ENCODE measurements at places on chromosomes 13 and 19.

DNA sequence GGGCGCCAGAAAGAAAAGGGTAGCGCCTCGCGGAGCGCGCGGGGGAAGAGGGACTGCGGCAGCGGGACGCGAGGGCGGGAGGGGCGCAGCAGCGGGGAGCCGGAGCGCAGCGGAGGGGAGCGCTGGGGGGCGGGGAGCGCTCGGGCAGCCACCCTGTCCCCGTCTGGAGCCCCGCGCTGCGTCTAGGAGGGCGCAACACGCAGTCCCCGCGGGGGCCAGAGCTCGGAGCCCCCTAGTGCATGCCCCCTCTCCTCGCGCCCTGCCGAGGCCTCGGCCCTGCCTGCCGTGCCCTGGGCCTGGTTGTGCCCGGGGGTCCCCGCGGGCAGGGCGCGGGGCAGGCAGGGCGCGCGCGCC, 37.9 kb downstream of the SOX1 start:
- no peak for DNase-seq

- no peak for DNase-seq
These were observed 36.7 kb downstream of the FAM124A start for GRCh38 chr13:51258612-51259548.

GRCh38 chr19:42693760-42694350, 46.4 kb downstream of the PSG3 start:
- DNase-seq: peak; percentile 57

GRCh38 chr19:2888731-2889224, 11.9 kb upstream of the ZNF57 start:
- DNase-seq: no peak

DNA sequence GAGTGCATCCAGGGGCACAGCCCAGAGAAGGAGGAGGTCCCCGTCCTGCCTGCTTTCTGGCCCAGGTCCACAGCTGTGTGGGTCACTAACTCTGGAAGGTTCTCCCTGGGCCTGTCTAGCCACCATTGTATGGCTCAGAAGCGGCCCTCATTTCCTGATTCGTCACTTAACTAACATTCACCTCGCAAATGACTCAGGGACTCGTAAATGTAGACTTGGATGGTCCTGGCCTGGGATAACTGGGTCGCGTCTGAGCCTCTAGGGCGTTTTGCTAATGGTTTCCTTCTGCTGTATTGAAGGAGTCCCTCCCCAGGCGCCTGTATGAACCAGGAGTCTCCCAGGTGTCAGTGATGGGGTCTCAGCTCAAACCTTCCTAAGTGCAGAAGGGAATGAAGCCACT, 162.8 kb downstream of the ZNF536 start:
- DNase-seq: no peak

DNA sequence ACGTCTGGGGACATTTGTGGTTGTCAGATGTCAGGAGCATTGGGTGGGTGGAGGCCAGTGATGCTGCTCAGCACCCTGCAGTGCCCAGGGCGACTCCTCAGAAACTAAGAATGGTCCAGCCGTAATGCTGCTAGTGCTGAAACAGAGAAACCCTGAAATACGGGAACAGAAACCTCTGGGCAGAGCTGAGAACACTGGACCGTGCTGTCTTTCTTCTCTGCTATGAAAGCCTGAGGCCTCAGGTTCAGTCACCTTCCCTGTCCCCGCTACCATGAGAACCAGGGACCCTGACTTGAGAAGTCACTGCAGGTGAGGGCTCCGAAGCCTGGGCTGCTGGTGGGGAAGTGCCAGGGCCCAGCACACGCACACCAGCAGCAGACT, 13.4 kb downstream of the CAPS start:
- DNase-seq: peak; percentile 81

DNA sequence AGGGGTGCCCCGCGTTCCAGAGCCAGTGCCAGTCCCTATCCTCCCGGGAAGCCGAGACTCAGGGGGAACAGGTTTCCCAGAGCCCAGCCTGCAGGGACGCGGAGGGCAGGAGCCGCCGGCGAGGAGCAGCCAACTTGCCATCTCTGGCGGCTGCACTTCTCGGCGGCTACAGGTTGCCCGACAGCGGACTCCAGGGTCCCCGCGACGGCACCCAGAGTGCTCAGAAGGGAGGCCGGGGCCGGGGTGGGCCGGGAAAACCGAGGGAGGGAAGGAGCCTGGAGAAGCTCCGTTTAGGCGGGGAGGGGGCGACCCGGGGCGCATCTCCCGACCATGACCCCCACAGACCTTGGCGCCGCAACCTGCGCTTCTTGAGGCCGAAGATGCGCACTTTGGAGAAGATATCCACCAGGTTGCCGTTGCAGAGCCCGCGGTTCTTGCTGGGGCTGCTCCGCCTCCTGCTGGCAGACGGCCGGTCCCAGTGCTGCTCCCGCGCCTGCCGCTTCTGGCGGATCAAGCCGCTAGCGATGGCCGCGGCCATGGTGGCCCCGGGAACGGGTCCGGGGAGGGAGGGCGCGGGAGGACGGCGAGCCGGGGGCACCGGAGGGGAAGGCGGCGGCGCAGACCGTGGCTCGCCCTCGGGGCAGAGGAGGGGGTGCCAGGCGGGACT, 463.8 kb downstream of the ITGBL1 start:
- DNase-seq: peak; percentile 19

DNA sequence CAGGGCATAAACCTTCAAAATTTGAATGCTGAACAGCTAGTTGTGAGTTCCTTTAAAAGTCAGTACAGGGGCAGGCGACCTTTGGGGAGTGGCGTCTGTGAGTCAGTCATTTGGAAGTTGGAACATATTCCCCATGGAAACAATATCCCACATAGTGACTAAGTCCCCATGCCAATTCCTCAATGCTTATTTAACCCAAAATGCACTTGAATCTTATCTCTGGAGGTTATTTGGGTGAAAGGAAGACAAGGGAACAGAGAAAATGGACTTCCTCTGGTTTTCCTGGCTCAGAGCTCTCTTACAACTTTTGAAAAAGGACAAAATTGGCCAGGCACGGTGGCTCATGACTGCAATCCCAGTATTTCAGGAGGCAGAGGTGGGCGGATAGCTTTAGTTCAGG, 479.2 kb upstream of the NBEA start:
- DNase-seq: no peak

- no peak for DNase-seq
These were observed 13.6 kb downstream of the LCP1 start for GRCh38 chr13:46168341-46168740.

DNA sequence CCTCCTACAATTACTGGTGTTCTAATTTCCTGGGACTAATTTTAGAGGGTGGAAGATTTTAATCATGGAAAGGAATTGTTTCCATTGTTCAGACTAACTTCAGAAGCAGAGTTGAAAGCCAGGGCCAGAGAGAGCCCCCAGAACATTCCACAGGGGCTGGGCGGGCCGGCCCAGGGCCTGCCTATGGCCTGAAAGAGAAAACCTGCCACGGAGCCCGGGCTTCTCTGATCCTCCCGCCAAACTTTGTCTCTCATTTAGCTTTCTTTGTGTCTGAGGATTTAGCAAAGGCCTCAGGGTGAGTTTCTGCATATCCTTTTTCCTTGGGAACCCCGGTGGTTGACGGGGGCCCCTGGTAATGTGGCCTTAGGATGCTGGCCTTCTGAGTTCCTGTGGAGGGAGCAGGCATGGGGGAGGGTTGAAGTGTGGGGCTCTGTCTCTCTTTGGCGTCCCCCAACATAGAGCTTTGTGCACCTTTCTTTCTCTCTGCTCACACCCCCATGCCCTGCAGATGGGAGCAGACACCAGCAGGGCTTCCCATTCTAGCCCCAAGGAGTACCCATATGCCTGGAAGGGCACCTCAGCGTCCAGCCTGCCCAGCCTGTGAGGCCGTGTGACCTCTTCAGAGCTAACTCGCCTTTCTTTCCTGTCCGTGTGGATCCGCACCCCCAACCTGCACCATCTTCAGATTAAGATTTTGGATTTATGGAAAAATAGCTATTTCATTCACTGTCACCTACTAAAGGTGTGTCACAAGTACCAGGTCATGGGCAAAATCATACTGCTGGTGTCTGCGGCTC, 539.5 kb downstream of the FGF9 start:
- DNase-seq: no peak

DNA sequence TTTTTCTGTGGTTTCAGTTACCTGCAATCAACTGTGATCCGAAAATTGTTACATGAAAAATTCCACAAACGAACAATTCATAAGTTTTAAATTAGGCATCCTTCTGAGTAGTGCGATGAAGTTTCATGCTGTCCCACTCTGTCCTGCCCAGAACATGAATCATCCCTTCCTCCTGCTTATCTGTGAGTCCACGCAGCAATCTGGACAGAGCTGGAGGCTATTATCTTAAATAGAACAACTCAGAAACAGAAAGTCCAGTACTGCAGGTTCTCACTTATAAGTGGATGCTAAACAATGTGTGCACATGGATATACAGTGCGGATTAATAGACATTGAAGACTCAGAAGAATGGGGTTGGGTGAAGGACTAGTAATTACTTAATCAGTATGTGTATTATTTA, 583.7 kb upstream of the SPRY2 start:
- no peak for DNase-seq

Data from GM20000 (cell line).